Suppressor macrophage treated with lipopolysaccharide for 4 hours (primary cell): ENCODE measurements at places on chromosomes 1 and 21.

- no peak for DNase-seq
Observed at GRCh38 chr1:57591842-57592241, 168.0 kb upstream of the DAB1 start.

DNA sequence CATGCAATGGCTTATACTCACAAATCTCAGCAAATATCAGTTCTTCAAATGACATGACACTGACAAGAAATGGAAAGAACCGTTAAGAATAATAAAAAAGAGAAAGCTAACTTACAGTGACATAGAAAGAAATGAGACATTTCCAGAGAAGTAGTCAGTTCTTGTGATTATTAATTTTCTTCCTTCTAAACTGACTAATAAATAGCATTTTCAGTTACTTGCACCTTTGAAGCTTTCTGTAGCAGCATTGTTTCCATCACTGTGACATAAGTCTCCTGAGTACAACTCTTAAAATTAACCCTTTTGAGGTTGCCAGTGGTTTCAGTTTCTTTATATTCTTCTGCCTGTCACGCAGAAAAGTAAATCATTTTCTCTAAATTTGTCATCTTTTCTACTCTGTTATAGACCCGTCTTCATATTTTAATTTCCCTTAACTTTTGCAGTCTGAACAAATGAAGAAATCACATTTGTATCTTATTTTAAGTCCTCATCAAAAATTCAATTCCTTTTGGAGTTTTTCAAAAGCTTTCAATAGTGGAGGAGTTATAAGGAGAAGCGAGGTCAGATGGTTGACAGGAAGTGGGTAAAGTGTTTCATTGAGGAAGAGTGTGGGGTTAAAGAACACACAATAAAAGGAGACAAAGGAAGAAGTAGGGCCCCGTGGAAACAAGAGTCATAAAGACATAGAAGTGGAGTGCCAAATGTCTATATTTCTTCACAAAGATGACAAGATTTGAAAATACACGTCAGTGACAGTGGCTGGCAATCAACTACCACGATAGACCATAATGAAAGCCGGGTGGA, 57.9 kb upstream of the S1PR1 start:
- peak; percentile 40 for DNase-seq

- DNase-seq = no peak
Observed at GRCh38 chr1:55456971-55457370, 241.8 kb upstream of the USP24 start.

GRCh38 chr1:89870998-89871397, 50.2 kb downstream of the LRRC8D start:
- no peak for DNase-seq

DNA sequence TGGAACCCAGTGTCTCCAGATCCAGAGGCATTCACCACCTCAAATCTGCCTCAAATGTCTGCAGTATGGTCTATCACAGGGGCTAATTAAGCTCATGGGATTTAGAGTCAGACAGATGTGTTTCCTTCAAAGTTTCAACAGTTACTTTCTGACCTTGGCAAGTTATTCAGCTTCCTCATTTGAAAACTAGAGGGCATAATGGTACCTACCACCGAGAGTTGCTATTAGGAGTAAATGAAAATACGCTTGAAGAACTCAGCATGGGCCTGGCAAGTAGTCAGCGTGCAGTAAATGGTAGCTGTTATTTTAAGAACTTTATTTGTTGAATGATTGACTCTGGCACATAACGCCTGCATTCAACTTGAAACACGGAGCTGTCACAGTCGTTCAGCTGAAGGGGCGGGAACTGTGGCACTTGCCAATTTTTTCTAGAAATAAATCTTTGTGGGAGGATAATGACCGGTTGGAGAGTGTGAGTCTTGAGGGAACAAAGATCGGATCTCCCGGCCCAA, 1.2 kb upstream of the CAP1 start:
- DNase-seq = peak; percentile 37

GRCh38 chr1:32352831-32353383, 9.4 kb downstream of the FAM229A start:
- no peak for DNase-seq

GRCh38 chr1:178086294-178086693, 7.6 kb upstream of the RASAL2 start:
- DNase-seq = no peak

DNA sequence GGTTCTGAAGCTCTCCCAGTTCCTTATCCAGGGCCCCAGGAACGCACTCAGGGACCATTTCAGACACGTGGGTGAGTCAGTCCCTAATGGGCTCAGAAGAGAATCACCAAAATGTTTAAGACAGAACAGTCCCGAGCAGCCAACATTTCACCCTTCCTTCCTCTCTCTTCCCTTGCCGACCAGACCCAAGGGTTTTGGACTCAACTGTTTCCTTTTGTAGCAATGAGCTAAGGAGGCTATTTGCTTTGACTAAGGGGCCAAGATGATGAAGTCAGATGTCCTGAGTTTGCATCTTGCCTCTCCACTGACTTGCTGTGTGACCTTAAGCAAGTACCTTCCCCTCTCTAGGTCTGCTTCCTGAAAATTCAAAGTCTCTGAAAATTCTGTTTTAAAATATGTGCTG, 472.3 kb upstream of the VAMP3 start:
- no peak for DNase-seq

- peak; percentile 33 for DNase-seq
Observed at GRCh38 chr1:31626223-31627207, 9.0 kb downstream of the HCRTR1 start.

GRCh38 chr1:3858231-3858981, 1.1 kb downstream of the DFFB start:
- no peak for DNase-seq

DNA sequence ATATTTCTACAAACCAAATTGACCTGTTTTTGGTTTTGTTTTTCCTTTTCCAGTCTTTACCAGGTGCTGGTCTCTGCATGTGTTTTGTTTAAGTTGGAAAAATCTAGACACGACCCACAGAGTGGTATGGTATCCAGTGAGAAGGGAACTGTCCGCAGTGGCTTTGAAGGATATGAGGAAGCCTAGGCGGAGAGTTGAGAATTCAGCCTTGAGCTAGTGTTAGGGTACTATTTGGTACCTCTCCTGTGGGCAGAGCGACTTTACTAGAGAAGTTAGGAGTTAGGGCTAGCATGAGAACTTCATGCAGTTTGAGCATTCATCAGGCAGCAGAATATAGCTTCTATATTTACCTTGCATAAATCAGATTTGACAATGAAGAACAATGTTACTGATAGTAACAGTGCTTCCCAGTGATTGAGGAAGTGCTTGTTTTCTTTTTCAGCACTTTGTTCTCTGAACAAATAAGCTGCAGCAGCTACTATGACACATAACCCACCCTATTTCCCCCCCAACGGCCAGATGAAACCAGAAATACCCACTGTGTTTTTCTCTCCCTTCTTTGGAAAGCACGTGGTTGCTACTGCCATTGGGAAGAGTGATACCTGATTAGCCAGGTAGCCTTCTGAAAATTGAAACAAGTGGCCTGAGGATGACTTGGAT, 19.0 kb downstream of the MRPS6 start:
- no peak for DNase-seq

- peak; percentile 85 for DNase-seq
Observed at GRCh38 chr1:32247983-32248889, 1.2 kb downstream of the FAM167B start.

GRCh38 chr21:32184485-32184884, 94.4 kb downstream of the MIS18A start:
- no peak for DNase-seq

- peak; percentile 95 for DNase-seq
Observed at GRCh38 chr1:186680245-186681061, at the start of gene PTGS2. Gene PTGS2, minus strand, starts transcription at chr1:186680423. Its CDS starts 133 bp downstream, at chr1:186680290.

DNA sequence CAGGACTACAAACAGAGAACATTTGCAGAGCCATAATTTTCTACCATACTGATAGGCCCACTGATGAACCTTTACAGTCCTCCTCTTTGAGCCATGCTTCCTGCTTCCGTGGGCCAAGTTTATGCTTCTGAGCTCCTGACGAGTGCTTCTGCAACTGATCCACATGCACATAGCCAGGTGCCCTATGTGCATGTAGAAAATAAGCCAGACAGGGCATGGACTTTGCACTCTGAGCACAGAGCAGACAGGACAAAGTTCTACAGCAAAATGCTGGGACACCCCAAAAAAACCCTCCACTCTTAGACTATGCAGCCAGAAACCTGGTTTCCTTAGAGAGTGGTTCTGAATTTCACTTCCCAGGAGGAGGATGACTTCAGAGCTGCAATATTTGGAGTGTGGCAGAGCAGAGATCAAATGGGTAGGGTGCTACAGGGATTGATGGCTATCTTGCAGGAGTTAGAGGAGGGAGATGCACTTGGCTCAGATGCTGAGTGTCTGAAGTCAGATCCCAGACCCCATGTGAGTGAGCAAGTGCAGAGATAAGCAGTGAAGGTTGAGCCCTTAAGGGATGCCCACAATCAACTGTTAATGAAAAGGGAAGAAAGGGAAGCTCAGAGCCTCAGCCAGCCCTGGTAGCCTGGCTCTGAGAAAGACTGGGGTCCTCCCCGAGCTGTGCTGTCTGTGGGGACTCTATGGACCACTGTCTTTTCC, 230.9 kb downstream of the DUSP10 start:
- no peak for DNase-seq
